ENCODE measurements at places on chromosomes 12 and 14.

GRCh38 chr12:30985814-30986452 is 59.4 kb downstream of the TSPAN11 start:
- DNase-seq = no peak

GRCh38 chr12:41736436-41736835 is 408.2 kb downstream of the GXYLT1 start:
- no peak for DNase-seq

GRCh38 chr12:1246637-1247036 is 255.6 kb downstream of the ERC1 start:
- no peak for DNase-seq

- DNase-seq = no peak
These were observed 2.3 kb downstream of the SPATS2 start for GRCh38 chr12:49369411-49370145.

- no peak for DNase-seq
These were observed 94.6 kb downstream of the SLC8A3 start for GRCh38 chr14:70094106-70094505.

- no peak for DNase-seq
These were observed 307.8 kb downstream of the BCL11B start for GRCh38 chr14:98964171-98964570.

DNA sequence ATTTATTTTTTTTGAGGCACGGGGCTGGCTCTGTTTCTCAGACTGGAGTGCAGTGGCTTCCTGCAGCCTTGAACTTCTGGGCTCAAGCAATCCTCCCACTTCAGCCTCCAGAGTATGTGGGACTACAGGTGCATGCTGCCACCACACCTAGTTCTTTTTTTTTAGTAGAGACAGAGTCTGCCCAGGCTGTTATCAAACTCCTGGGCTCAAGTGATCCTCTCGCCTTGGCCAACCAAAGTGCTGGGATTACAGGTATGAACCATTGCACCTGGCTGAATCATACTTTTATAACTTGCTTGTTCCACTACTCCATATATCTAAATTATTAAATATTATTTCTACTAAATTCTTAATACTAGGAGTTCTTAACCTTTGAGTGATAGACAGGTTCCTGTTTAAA is 111.6 kb downstream of the BTG1 start:
- no peak for DNase-seq

DNA sequence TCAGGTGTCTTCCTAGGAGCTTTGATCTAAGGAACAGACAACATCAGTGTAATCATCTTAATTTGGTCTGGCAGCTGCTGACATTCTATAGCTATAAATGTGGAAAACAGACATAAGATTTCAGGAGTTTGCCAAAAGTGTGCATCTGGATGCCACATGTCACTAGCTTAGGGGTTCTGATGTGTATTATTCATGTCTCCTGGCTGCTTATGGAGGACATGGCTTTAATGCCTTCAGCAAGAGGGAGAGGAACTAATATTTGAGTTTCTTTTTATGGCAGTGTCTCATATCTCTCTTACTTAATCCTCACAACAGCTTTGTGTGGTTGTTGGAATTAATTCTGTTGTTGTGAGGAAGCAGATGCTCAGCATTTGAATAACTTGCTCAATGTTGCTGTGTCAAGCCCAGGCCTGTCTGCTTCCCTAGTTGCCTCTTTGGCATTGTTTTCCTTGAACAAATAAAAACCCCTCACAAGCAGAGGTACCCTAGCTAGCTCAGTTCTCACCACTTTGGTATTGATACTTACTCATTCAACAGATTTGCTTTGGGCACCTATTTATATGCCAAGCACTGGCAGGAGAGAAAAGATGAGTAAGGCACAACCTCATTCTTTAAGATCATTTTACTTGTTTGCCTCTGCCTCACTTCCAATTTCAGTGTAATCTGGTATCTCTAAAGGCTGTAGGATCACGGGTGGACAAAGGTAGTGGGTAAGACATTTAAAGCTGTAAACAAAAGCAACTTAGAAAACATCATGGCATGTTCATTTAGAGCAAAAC is 39.8 kb upstream of the EID3 start:
- DNase-seq = no peak

DNA sequence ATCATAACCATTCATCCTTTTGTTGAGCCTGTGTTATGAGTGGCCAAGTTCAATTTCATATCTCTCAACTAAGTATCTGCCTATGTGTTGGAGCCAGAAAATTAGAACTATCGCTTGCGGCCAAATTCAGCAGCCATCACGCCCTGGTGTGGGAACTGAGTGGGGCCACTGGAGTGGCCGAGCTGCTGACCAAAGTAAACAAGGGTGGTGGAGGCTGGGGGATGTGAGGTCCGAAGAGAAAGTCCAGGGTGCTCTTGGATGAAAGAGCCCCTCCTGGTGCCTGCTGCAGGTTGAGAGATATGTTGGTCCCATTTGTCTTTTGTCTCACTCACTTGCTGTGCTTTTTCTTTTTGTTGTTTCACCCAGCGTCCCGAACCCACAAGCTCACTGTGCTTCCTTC is 14.9 kb downstream of the ADGRD1 start:
- DNase-seq = no peak

GRCh38 chr12:42288544-42288943 is 37.4 kb downstream of the ZCRB1 start:
- DNase-seq = no peak

DNA sequence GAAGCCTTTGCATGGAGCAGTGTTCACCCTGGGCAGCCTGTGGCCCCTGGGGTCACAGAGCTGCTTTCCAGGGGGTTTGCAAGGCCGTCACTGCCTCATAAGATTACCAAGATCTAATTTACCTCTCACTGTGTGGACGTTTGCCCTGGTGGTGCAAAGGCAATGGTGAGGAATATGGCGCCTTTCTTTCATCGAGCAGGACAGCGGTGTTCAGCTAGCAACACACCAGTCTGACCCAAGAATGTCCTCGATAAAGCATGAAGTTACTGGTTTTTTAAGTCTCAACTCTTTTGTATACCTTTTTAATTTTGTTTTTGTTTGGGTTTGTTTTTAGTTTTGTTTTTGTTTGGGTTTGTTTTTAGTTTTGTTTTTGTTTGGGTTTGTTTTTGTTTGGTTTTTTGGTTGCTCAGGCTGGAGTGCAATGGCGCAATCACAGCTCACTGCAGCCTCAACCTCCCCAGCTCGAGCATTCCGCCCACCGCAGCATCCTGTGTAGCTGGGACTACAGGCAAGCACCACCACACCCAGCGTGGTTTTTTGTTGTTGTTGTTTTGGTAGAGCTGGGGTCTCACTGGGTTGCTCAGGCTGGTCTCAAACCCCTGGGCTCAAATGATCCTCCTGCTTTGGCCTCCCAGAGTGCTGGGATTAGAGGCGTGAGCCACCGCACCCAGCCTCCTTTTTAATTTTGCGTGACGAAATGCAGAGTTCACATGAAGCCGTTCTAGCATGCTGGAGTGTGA is 57.9 kb downstream of the PPP2R5C start:
- DNase-seq = no peak

- peak; percentile 81 for DNase-seq
These were observed at the start of gene KRAS for GRCh38 chr12:25250744-25251730. TSS of gene KRAS (minus strand) at chr12:25250929.

DNA sequence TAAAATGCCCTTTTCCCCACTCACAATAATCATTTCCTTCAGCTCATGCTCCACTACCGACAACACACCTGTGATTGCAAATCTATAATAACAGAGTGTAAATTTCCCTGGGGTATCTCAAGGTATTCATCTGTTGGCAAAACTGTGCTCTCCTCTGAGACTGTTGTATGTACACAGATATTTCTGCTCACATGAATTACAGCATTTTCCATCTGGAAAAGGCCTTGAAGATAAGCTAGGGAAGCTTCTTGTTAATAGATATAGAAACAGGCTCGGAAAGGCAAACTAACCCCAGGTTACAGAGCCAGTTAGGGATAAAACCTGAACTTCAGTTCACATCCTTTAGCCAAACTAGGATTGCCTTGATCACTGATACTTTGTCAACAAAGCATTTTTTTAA is 210.4 kb upstream of the KRR1 start:
- DNase-seq = no peak

- no peak for DNase-seq
These were observed 75.7 kb downstream of the DIP2B start for GRCh38 chr12:50580436-50580835.

DNA sequence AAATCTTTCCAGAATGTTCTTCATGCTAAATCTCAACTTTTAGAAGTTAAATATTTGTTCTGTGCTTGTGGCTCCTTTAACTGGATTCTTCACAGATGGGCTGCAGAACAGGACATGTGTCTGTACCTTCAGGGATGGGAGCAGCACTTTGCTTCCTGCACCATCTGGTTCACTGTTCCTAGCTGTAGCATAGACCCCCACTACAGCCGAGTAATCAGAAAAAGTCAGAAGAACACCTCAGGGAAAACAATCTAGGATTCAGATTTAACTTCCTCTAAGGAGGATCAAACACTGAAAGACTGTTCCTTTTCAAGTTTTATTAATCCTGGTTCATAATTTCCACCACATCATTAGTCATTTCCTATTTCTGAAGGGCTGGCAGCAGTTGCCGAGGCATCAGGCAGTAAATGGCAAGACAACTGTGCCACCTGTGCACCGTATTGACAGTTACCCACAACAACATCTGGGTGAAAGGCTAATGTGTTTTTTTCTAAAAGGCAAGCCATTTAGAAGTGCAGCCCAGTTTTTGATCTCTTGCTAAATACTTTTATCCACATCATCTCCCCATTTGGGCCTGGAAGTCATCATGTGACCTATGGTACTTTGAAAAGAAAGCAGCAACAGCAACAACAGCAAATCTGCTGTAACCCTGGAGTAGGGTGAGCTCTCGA is 212.8 kb upstream of the BMP4 start:
- DNase-seq = no peak

- DNase-seq = no peak
These were observed 170.1 kb upstream of the AMIGO2 start for GRCh38 chr12:47249719-47250357.

DNA sequence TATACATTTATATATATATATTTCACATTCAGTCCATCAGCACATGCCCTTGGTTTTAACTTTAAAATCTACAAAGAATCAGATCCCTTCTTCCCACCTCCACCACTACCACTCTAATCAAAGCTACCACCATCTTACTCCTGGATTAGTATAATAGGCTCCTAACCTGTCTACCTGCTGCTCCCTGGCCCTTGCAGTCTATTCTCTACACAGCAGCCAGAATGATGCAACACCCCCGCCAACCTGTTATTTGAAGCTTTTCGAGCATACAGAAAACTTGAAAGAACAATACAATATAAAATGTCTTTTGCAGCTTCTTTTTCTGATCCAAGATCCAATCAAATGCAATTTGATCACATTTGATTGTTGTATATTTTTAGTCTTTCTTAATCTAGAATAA is 165.9 kb upstream of the HMGA2 start:
- no peak for DNase-seq

- DNase-seq = no peak
These were observed 47.6 kb downstream of the SH2B3 start for GRCh38 chr12:111453071-111453989.

- DNase-seq = no peak
These were observed 43.0 kb downstream of the MAP1LC3B2 start for GRCh38 chr12:116601933-116602810.

- DNase-seq = peak; percentile 26
These were observed 107.0 kb downstream of the ADAMTS20 start for GRCh38 chr12:43444940-43445564.

DNA sequence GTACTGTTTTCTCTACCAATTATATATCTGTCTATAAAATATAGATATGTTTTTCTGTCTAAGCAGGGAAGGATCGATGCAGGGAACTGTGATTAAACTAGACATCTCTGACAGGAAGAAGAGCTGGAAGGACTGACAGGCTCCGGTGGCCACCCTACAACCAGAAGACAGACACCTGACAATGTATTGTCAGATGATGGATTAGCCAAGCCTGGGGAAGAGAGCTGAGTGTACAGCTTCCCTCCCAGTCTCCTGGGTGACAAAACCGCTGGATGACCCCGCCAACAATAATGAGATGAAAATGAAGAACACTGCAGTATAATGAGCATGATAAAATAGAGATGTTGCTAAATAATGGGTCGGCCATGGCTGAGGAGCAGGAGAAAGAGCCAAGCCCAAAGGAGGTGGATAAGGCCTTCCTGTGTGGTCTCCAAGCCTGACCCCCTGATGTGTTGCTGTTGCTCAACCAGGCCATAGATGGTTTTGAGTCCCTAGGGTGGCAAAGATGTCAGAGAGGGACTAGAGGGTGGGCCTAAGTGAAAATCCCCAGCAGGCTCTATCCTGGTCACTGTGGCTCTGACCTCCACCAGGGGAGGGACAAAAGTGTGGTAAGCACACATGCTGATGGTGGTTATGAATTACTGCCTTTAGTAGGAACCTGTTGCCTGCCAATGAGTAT is 28.2 kb downstream of the DHRS2 start:
- DNase-seq = no peak

DNA sequence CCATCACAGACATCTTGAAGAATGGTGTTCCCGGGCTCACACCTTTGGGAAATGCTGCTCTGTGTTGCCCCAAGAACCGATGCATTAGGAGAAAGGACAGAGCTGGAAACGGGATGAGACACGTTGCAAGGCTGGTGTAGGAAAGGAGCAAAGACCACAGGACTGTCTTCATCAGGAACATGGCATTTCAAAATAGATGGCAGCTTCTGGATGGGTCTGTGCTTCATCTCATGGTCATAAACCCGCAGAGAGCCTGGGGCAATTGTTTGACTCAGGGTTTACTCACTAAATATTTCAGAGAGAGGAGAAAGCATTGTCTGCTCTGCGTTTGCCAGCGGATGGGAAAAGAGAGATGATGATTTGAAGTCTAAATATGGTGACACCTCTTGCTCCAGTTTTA is 76.3 kb downstream of the CACNA1C start:
- no peak for DNase-seq

DNA sequence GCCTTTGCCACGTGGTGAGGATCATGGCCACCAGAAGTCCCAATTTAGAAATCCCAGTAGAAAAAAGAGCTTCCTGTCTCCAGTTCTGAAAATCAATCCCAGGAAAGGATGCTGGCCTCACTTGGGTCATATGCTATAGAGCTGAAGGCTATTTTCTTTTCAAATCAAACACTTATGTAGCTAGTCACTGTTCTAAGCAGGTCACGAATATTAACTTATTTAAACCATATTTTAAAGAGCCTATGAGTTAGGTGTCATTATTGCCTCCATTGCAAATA is 97.5 kb downstream of the VCPKMT start:
- DNase-seq = no peak

DNA sequence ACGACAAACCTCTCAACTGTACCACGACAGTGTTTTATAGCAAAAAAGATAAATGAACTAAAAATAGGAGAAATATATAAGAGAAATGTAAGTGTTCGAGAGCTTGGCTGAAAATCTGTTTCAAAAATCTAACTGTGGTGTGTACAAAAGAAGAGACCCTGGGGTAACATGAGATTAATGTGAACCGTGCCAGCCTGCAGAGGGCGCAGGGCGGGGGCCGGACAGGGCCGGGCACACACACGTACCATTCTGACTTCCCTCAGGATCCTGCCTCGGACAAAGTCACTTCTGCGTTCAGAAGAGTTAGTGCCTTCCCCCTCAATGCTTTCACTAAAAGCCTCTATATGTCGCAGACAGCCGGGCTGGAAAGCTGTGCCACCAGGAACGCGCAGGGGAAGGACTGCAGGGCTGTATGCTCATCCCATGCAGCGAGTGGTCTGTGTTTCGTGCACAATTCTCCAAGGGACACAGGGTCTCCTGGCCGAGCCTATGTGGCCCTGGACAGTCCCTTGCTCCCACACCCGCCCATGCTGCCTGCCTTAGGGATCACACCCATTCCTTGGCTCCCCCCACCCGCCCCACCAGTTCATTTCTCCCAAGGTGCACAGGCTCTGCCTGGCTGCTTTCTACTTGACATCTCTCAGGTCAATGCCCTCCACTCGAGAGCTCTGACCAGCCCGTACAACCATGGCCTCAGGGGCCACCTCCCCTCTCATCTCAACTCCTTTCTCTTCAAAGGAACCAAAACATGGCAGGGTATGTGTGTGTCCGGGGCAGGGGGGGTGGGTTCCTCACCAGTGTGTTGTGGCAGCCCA is 8.5 kb downstream of the CDCA4 start:
- DNase-seq = no peak

Data from non-pigmented ciliary epithelial cell (primary cell).